CD4-positive, alpha-beta T cell (primary cell): ENCODE measurements at places on chromosomes 7 and 10. TPM values are rescaled to one million over a fixed set of nuclear protein-coding genes. Genes with fewer than 3 reads are reported as not detected.

The SPDYE8 gene
- total RNA-seq, result not detected

The CLDN4 gene
- 0.14 TPM for total RNA-seq

The DYNC1I1 gene
- total RNA-seq, result 0.08 TPM

The UPK3B gene
- 1.3 TPM for total RNA-seq
